T-helper 17 cell (primary cell): ENCODE measurements at places on chromosomes 11 and 22. TPM values are rescaled to one million over a fixed set of nuclear protein-coding genes. Genes with fewer than 3 reads are reported as not detected.

- H3K4me3 ChIP-seq = no peak overlapping the region
- H3K27me3 ChIP-seq = peaks cover 25% of the 10 kb centered on the region
- H3K36me3 ChIP-seq = no peaks in the 10 kb centered on the region
- H3K4me1 ChIP-seq = peaks cover 7% of the 10 kb centered on the region
Measured at GRCh38 chr11:34308049-34308912, 49.5 kb downstream of the ABTB2 start.

GRCh38 chr11:17513853-17514252 is 30.4 kb downstream of the USH1C start:
- H3K27ac ChIP-seq = no peak overlapping the region
- peaks cover 5% of the 10 kb centered on the region for H3K4me1 ChIP-seq
- DNase-seq = no peak
- H3K36me3 ChIP-seq = peaks cover 2% of the 10 kb centered on the region
- peaks cover 51% of the 10 kb centered on the region for H3K27me3 ChIP-seq

GRCh38 chr22:36439481-36440271 is 41.8 kb downstream of the TXN2 start:
- peaks cover 28% of the 10 kb centered on the region for H3K4me1 ChIP-seq
- H3K4me3 ChIP-seq = no peak overlapping the region
- no peaks in the 10 kb centered on the region for H3K27me3 ChIP-seq
- no peak for DNase-seq
- no peaks in the 10 kb centered on the region for H3K36me3 ChIP-seq
- no peak overlapping the region for H3K27ac ChIP-seq

DNA sequence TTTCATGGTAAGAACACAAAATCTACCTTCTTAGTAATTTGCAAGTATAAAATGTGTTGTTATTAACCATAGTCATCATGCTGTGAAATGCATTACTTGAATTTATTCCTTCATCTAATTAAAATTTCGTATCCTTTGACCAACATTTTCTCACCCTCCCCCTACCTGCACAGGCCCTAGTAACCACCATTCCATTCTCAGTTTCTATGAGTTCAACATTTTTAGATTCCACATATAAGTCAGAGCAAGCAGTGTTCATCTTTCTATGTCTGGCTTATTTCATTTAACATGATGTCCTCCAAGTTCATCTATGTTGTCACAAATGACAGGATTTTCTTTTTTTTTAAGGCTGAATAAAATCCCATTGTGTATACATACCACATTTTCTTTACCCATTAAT is 43.5 kb upstream of the CCDC179 start:
- H3K4me1 ChIP-seq = no peaks in the 10 kb centered on the region
- no peak overlapping the region for H3K4me3 ChIP-seq
- no peak overlapping the region for H3K27ac ChIP-seq
- no peaks in the 10 kb centered on the region for H3K27me3 ChIP-seq

GRCh38 chr11:58530236-58530635 is 22.3 kb upstream of the OR5B21 start:
- peak overlapping the region; percentile 94 for H3K27ac ChIP-seq
- H3K4me1 ChIP-seq = peaks cover 34% of the 10 kb centered on the region
- no peaks in the 10 kb centered on the region for H3K27me3 ChIP-seq
- peaks cover 19% of the 10 kb centered on the region for H3K36me3 ChIP-seq
- no peak for DNase-seq
- H3K4me3 ChIP-seq = no peak overlapping the region

KRTAP5-11 gene
- not detected for total RNA-seq

APOA4 gene
- total RNA-seq = not detected

C22orf31 gene
- not detected for total RNA-seq
